H1 (cell line): ENCODE measurements at places on chromosomes 2 and 18.
A peak's percentile ranks its signal among the peaks of the same experiment; 100 is the strongest.

GRCh38 chr18:21085579-21086166, 25.9 kb downstream of the ROCK1 start:
- no peak for DNase-seq

DNA sequence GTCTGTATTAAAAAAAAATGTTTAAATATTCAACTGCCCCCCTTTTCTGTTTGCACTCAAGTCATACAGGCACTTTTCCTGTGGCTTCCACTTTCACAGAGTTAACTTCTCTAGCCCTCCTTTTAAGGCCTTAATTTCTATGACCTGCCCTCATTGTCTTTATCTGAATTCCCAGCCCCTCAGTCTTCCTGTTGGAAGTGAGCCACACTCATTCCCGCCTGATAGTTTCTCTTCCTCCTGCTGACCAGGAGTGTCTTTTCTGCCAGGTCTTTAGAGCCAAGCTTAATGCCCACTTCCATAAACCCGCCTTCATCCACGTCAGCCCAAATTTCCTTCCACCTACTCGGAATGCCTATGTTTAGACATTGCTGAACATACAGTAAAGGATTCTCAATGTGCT, 10.5 kb downstream of the COPS8 start:
- no peak for DNase-seq

- no peak for DNase-seq
Measured at GRCh38 chr2:197675711-197676188, 363 bp upstream of the RFTN2 start.

DNA sequence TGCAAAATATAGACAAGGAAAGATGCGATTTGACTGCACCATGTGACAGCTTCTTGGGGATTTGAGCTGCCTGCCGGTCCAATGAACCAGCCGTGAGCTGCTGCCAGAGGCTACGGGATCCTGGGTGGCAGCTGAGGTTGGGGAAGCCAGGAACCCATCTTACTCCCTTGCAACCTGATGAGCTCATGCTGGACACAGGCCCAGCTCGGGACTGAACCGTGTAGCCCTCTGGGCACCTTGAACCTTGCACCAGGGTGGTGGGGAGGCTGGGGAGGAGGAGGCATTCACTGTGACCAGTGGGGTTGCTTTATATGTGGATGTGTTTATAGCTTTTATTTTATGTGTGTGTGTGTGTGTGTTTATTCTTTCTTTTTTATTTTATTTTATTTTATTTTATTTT, 9.1 kb downstream of the ALPI start:
- DNase-seq = no peak

- DNase-seq = no peak
Measured at GRCh38 chr2:165081276-165081675, 122.6 kb downstream of the SCN3A start.

DNA sequence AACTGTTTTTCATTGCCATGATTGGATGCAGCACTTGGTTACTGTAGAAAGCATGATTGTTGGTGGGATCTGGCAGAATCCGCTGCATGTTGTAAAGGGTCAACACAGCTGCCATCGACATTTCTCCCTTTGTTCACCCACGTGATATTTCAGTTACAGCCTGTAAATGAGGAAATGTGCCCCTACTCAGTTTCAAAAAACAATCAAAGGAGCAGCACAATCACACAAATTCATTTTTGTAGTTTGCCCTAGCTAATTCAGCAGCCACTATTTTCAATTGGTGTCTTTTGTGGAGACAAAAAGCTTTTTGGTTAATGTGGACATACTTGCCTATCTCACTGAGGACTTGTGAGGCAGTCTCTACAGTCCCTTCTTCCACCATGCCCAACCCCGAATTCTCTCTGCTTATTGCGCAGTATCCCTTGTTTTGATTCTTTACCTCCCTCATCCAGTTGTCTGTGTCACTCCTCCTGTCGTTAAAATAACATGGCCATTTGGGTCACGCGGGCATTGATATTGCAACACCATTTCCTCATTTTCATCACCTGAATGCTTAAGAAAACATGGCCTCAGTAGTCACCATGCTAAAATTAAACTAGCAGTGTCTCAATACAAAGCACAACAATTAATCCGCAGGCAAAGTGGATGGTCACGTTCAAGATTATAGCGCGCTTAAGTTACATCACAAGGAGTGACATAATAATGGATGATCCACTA, 6.4 kb upstream of the PROC start:
- no peak for DNase-seq

DNA sequence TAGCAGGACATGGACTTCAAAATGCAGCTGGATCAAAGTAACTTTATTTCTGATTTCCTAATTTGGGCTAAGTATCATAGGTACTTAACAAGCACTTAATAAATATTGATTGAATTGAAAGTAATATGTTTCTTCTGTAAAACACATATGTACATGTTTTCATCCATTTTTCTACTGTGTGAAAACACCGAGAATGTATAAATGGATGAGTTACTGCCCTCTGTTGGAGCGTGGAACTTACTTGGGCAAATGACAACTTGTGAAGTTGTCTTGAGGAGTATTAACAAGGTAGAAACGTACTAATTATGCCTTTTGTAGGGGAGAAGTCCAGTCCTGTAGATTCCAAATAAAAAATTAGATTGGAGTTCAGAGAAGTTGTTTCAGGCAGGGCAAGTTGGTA, 87.2 kb downstream of the PHLPP1 start:
- no peak for DNase-seq

DNA sequence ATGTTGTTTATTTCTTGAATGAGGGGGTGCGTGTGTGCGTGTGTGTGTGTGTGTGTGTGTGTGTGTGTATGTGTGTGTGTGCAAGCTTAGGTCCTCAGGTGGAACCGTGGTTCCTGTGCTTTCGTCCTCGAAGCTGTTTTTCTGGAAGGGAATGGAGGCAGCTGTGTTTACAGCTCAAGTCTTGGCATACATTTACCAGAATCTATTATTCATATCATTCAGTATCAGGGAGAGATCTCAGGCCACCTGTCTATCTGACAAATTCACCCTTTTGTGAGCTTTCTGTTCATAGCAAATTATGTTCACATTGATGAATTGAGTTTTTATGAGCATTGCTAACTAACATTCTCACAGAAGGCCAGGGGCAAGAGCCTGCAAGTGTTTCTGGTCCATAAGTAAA, 550.4 kb downstream of the ARHGAP15 start:
- DNase-seq = no peak

- DNase-seq = no peak
Measured at GRCh38 chr2:16167870-16168426, 227.6 kb downstream of the MYCN start.

DNA sequence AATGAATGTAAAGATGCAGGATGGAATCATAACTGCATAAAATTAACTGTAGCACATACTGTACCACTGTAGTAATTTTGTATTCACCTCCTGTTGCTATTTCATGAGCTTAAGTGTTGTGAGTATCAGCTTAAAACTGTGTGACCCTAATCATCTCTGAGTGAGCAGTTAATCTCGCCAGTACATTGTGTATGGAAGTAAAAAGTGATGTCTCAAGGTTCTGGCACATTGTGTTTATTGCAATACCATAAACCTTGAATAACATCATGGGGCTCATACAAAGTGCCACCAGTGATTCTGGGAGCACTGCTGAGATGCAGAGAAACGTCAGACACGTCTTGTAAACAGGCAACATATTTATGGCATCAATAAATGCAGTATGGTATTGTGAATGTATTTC, 124.5 kb downstream of the PMAIP1 start:
- DNase-seq = no peak

DNA sequence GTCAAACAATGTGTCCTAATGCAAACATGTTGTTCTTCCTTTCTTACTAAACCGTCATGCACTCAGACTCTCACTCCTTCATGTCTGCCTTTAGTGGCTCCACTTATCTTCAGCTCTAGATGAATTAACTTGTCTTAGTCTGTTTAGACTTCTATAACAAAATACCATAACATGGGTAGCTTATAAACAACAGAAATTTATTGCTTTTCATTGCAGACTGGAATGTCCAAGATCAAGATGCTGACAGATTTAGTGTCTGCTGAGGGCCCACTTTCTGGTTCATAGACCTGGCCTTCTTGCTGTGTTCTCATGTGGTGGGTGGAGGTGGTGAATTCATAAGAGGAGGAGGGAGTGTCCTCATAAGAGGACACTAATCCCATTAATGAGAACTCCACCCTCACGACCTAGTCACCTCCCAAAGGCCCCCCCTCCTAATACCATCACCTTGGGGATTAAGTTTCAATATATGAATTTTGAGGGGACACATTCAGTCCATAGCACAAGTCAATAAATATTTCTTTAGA, 32.3 kb downstream of the RALBP1 start:
- DNase-seq = no peak

DNA sequence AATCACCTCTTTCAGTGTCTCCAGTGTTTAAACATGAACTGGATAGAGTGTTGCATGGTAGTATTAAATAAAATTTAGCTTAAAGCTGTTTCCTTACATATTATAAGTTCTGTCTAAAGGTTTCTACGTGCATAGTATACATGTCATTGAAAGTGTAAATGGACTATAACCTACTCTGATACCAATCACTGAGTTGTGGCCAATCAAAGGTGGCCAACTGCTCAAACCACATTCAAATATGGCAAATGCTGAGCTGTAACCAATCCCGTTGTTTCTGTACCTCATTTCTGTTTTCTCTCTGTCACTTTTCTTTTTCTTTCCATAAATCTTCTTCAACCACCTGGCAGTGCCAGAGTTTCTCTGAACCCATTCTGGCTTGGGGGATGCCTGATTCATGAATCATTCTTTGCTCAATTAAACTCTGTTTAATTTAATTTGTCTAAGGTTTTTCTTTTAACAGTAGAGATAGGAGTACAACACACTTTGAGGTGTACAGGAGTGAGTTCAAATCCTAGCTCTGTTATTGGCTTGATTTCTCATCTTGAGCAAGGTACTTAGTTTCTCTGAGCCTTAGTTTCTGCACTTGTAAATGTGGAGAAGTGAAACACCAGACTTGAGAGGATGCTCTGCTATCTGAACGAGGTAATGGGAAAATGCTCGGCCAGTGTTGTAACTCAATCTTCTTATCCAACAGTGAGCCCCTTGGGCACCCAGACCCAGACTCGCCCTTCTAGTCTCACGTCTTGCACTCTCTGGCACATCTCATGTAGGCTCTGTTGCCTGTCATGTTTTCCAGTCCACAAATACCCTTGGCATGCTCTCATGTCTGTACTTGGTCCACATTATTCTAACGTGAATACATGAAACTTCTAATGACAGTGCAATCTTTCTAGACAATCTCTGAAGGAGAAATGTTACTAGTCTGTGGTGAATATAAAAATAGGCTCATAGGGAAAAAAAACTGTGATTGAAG, 228.0 kb downstream of the PIK3C3 start:
- no peak for DNase-seq

- DNase-seq = no peak
Measured at GRCh38 chr2:234444893-234445292, 52.0 kb downstream of the ARL4C start.

DNA sequence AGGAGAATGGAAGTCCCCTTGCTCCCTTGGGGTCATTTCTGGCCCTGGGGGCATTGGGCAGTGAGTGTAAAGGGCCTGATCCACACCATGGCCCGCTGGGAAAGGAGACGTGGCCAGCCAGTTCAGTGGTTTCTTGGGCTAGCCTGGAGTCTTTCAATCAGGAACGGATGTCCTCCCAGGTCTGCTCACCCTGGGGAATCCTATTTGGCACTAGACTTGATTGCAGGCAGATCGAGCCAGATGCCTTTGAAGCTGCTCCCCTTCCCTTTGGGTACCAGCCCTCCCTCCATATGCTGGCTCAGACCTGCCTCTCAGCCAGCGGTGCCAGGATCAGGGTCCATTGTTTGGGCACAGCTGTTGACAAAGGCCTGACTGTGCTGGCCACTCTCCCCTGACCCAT, 11.0 kb downstream of the FBLN7 start:
- DNase-seq = peak; percentile 31

DNA sequence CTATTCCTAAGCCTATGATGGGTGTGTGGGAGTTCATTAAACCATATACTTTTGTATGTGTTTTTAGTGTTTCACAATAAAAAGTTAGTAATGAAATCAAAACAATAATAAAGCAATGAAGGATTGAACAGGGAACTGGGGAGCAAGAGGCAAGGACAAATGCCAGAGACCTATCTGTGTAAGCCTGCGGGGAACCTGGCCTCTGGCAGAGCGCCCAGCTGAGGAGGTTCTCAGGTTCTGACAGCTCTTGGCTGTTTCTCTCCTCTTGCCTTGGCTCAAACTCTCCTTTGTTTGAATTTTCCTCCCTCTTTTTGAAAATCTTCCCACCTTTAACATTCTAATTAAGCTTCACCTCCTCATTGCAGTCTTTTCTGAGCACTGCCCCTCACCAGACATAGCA, 200.0 kb upstream of the NCKAP5 start:
- DNase-seq = no peak

- DNase-seq = no peak
Measured at GRCh38 chr18:48575658-48576456, 37.0 kb downstream of the CTIF start.

DNA sequence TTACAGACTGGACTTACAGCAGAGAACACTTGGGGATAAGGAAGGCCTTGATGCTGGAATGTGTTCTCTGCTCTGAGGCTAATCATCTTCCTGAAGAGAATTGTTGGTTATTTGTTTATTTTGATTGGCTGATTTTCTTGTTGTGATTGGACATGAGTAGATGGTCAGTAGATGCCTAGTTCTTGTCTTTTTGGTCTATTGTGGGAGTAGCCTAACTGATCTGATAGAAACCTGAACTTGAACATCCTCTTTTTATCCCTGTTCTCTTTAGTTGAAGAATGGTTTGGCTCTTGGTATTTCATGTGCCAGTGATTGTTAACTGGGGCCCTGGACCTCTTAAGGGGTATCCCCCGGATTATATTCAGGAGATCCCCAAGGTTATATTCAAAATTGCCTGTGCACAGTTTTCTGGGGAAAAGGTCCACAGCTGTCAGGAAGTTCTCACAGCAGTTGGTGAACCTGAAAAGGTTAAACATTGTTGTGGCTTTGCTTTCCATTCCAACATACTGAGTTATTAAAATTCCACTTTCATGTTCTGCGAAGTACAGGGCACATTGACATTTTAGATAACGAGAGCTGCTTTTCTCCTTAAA, 13.6 kb downstream of the TWSG1 start:
- no peak for DNase-seq

DNA sequence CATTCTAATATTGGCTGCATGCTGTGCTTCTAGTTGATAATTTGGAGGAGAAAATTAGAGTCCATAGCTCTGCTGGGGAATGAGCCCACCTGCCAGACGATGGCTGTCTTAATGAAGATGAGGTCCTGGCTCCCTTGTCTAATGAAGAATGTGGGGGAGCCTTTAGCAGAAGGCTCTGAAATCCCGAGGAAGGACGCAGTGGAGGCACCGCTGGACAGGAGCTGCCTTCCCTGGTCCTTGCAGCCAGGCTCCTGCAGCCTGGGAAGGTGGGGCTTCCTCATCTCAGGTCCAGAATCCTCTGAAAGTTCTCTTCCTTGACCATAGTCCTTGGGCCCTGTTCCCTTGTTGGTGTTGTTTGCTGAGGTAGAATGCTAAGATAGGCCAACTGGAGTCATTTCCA, 208.3 kb downstream of the AGAP1 start:
- DNase-seq = no peak
